ENCODE measurements at places on chromosomes 1 and 21.

- DNase-seq, result no peak
Observed at GRCh38 chr1:115729756-115730155, 38.8 kb downstream of the CASQ2 start.

- peak; percentile 55 for DNase-seq
Observed at GRCh38 chr1:22641906-22642636, 1.4 kb upstream of the C1QC start.

GRCh38 chr1:204915861-204916495, 45.3 kb downstream of the NFASC start:
- no peak for DNase-seq

DNA sequence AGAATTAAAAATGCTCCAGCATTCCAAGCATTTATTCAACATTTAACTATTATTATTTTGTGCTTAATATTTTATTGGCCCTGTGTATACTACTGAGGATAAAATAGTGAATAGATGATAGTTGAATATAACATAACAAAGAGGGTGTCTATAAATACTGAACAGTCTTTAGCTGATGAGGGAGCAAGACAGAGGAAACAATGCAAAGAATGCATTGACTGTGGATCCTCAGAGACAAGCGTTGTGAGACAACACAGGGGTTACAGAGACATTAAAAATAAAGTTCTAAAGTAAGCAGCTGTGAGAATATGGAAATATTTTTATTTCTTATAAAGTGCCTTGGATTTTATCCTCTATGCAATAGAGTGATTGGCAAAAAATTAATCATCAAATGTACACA, 1133.1 kb downstream of the PLA2G4A start:
- no peak for DNase-seq

GRCh38 chr1:56441601-56442000, 137.8 kb downstream of the PLPP3 start:
- DNase-seq, result no peak

DNA sequence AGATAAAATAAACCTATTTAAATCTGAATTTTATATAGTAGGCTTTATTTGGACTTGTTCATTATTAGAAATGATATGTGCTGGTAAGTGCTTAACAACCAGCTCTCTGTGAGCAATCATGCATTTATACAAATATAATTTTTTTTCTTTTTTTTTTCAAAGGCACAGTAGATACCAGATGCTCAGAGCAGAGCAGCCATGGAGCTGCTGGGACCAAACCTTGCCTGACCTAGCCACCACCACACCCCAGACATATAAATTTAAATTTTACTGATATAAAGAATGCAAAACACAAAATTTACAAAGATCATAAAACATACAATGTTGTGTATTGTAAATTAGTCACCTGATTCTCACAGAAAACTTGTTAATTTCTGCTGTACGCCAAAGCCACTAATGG, 290.6 kb downstream of the SDCCAG8 start:
- no peak for DNase-seq

DNA sequence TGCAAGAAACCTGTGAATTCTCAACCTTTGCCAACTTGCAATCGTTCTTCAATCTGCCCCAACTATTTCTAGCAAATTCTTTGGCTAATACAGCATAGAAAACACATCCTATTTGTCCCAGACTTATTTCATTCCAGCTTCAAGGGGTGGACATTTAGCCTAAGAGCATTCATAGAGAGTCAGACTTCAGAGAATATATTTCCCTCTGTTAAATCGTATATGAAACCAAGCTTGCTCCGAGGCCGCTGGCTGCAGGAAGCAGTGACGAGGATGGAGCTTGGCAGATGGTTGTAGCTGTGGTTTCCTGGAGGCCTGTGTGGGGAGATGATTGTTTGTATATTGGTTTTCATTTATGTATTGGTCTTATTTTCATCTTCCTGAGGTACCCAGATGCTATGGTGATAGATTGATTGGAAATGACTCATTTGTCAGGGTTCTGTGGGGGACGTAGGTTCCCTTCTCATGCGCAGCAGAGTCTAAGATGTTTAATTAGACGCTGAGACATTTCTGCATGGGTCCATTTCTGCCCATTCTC, 26.1 kb downstream of the MAN1C1 start:
- DNase-seq, result no peak

- DNase-seq, result no peak
Observed at GRCh38 chr1:8448911-8449661, 131.2 kb downstream of the SLC45A1 start.

DNA sequence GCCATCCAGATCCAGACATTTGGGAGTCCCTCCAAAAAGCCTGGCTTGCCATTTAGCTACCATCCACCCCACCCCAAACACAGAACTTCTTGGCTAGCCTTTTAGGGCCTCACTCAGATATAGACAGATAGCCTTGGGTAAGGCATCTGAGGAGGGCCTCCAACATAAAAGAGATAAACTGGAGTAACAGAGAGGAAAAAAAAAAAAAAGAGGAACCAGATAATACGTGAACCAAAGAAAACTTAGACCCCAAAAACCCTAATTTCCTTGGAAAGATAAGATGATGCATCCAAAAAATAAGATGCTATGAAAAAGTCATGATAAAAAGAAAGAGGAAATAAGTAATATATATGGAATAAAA, 19.8 kb upstream of the LSS start:
- DNase-seq, result peak; percentile 62

DNA sequence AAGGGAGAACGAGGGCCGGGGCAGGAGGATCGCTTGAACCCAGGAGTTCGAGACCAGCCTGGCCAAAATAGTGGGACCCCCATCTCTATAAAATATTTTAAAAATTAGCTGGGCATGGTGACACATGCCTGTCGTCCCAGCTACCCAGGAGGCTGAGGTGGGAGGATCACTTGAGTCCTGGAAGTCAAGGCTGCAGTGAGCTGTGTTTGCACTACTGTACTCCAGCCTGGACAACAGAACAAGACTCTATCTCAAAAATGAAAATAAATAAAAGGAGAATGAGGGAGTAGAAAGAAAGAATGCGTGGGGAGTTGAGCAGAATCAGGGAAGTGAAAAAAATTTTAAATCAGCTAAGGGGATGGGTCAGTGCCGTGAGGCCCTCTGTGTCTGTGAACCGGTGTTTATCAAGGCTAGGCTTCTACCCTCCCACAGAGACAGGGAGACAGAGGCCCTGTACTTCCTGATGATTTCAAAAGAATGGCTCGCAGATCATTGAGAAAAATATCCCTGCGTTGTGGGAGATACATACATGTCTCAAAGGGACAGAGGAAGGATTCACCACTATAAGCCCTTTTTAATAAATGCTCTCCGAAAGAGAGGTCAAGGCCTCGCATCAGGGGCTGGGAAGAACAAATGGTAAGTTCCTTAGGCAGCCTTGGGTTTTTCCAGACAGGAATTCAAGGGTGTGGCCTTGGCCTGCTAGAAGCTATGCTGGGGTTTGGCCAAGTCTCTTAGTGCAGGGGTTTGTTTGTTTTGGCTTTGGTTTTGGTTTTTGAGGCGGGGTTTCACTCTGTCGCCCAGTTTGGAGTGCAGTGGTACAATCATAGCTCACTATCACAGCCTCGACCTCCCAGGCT, 20.7 kb downstream of the IL10RB start:
- no peak for DNase-seq

GRCh38 chr1:119132179-119132578, 8.3 kb downstream of the WARS2 start:
- no peak for DNase-seq

DNA sequence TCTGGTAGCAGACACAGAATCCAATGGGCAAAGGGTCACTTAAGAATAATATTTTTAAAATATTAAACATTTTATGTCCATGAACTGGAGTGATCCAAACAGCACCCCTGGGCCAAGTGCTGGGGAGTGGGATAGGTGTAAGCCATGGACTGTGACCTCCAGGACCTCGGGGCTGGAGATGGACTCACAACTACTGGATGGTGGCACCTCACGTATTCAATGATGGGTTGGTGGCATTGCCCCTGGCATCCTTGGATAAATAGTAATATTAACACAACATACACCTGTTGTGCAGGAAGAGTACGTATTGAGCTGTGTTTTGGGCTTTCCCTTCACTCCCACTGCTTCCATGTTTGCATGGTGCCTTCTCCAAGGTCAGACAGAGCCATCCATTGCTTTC, 39.3 kb upstream of the TENT5C start:
- no peak for DNase-seq

DNA sequence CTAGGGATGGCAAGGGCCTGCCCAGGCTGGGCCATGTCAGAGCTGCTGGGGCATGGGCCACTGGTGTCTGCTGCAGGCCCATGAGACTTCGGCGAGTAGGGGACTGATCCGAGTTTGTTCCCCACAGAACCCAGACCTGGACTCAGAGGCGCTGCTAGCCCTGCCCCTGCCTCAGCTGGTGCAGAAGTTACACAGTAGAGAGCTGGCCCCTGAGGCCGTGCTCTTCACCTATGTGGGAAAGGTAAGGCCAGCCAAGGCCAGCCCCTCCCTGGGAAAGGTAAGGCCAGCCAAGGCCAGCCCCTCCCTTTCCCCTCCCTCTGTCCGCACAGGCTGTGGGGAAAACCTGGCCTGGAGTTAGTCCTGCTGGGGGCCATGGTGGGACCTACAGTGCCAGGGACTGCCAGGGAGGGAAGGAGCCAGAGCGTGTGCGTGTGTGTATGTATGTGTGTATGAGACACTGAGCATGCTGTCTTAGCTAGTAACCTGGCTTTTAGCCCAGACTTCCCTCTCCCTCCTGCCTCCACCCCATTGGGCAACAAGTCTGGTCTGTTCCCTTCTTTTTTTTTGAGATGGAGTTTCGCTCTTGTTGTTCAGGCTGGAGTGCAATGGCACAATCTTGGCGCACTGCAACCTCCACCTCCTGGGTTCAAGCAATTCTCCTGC, 8.0 kb downstream of the FAAH start:
- no peak for DNase-seq

- no peak for DNase-seq
Observed at GRCh38 chr1:18607289-18607760, 23.3 kb upstream of the PAX7 start.

DNA sequence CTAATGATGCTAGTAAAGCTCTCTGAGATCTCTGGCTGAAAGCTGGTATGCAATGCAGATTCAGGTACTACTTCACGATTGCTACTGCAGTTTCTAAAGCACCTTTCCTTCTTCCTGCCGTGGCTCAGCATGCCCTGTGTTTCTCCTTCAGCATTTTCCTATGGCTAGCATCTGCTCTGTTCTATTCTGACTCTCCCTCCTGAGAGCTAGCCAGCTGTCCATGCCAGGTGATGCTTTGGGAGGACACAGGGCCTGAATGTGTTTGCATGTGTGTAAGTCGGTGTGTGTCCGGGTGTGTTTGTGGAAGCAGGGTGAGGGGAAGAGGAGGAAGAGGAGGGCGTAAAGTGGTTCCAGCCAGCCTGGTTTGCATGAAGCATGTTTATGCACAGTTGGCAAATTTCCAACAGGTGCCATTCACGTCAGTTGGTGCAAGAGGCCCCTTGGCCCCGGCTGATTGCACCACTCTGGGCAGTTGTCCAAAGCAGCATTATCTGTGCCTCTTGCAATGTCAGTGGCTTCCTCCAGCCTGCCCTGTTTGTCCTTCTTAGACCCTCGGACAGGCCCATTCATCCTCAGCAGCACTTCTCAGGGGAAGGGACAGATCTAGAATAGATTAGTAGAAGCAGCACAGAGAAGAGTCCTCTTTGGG, 433.3 kb downstream of the DISC1 start:
- no peak for DNase-seq

DNA sequence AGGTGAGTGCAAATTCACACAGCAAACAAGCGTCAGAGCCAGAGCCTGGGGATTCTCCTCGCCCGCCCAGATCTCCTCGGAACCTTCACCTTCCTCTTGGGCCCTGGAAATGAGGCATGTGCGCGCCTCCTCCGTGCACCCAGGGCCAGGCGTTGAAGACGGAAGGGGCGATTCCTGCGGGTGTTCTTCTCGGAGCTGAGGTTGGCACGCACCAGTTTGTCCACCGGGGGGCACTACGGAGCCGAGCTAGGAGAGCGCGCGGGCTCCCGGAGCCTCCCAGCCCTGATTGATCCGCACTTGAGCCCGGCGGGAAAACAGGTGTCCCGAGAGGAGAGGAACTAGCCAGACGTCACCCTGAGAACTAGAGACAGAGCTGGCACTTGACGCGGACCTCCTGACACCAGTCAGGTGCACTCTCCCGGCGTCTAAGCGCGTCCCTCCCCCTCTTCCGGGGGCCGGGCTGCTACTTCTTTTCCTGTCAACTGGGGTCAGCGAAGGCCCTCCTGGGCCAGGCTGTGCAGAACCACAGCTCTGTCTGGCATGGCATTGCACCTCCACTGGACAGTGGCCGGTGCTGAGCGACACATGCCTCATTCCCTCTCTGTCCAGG, 18.3 kb upstream of the SERINC2 start:
- peak; percentile 83 for DNase-seq

GRCh38 chr1:178612261-178612660, 99.4 kb downstream of the TEX35 start:
- DNase-seq, result no peak

- peak; percentile 41 for DNase-seq
Observed at GRCh38 chr1:156602557-156602993, 1.3 kb upstream of the GPATCH4 start.

DNA sequence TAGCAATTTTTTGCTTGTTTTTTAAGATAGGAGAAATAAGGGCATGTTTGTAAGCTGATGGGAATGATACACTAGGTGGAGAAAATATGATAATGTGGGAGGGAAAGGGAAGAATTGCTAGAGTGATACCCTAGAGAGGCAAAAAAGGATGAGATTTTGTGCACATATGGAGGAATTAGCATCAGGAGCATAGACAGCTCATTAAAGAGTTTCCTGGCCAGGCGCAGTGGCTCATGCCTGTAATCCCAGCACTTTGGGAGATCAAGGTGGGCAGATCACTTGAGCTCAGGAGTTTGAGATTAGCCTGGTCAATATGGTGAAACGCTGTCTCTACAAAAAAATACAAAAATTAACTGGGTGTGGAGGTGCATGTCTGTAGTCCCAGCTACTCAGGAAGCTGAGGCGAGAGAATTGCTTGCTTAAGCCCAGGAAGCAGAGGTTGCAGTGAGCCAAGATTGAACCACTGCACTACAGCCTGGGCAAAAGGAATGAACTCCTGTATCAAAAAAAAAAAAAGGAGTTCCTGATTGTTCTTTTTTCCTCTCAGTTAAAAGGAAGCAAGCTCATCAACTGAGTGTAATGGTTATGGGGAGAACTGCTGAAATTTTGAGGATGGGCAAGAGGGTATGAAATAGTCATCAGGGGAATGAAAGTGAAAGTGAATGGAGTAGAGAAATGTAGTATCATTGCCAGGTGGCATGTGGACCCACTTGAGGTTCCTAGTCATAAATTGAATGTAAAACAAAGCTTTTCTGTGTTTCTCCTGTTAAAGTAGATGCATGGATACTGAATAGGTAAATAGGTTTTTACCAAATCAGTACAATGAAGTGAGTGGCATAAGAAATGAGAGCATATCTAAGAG, 35.5 kb downstream of the SH3GLB1 start:
- DNase-seq, result no peak

GRCh38 chr1:162629077-162629627, 3.1 kb upstream of the DDR2 start:
- DNase-seq, result no peak

- DNase-seq, result no peak
Observed at GRCh38 chr21:22575165-22575584, 1577.0 kb downstream of the NCAM2 start.
